Activated T-cell treated with anti-CD3 and anti-CD28 coated beads, Interleukin-2, amount 50 U/mL, for 4 hours (primary cell): ENCODE measurements at places on chromosomes 7 and 10. TPM values are rescaled to one million over a fixed set of nuclear protein-coding genes. Genes with fewer than 3 reads are reported as not detected.

DNA sequence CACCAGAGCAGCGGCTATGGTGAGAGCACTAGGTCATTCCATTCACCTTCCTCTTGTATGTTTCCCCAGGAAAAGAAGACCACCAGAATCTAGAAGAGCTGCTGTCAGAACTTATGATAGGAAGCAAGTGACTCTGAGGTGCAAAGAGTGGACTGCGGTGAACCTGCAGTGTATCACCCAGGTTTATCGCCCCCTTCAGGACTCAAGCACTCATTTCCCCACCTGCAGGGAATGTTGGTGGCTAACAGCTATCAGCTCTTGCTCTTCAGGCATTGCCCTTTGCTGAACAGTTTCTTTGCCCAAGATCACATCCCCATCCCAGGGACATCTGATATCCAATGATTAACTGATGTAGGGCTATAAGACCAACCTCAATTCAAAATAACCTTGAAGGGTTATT is 66.3 kb upstream of the IL6 start:
- DNase-seq = no peak

DNA sequence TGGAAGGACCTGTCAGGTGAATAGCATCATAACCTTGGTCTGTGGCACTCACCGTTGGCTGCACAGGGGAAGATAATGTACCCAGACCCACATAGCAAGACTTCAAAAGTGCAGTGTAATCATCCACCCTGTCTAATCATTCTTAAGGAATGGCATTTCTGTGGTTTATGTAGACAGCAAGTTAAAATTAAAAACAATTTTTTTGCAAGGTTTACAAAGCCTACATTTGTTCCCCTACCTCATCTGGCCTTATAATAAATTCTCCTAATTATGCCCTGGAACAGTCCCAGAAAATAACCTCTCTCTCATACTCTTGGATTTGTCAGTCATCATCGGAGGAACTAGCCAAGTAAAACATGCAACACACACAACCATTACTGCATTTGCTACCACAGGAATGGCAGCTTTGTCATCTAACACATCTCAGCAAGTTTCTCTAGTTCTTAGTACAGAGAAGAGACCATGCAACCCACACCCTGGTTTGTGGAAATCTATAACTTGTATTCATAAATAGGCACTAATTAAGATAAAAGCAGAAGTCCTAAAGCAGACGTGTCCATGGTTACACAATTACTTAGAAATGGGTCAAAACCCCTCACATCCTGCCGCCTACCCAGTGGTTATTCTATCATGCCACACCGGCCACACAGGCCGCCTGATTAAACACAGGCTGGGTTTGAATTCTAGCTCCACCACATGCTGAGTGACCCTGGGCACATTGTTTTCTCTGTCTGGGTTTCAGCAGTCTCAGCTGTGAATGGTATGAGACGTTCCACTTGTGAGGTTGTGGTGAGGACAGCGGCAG is 19.1 kb downstream of the ABLIM1 start:
- no peak for DNase-seq

- no peak for DNase-seq
Measured at GRCh38 chr10:47440207-47440606, 43.7 kb downstream of the ANXA8 start.

DNA sequence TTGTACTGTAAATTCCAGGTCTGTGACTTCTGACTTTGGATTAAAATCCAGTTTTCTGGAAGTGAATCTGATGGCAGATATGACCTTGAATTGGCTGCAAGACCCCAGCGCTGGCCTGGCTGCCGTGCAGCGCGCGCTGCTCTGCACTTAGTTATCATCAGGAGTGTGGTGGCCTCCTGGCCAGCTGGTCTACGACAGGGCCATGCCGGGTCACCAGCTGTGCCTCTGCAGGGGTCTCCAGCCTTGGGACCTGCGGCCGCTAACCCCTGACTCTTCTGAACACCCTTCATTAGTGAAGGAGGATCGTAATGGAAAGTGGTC is 190.7 kb upstream of the SH2B2 start:
- DNase-seq = no peak

DNA sequence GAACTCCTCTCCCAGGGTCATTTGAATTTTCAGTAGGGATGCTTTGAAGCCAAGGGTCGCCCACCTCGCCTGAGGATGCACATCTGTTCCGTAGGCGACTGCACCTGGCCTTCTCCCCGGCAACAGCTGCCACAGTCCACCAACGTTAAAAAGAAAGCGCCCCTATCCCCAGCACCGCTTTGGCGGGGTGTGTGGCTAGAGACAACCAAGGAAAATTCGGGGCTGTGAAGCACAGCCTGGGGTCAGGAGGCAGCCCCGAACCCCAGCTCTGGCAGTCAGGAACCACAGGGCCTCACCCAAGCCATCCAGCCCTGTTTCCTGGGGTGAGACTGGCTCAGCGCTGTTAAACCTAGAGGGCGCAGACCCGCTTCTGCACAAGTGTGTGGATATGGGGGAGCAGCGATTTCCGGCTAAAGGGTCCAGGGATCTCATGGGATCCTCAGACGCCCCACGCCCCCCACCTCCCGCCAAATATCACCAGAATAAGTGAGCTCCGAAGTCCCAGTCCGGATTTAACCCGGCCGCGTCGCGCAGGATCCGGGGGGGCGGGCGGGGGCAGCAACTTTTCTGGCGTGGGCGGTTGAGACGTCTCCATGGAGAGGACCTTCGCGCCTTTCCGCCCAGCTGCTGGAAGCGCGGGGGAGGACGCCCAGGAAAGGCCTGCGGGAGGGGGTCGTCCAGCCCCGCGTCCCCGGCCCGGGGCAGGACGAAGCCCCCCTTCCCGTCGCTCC is 822 bp downstream of the ZC3HAV1L start:
- peak; percentile 35 for DNase-seq

The DEPP1 gene
- total RNA-seq = 0.22 TPM

GRCh38 chr10:23525406-23525805 is 86.5 kb downstream of the OTUD1 start:
- no peak for DNase-seq

- DNase-seq = no peak
Measured at GRCh38 chr10:5719546-5719945, 34.9 kb downstream of the TASOR2 start.

DNA sequence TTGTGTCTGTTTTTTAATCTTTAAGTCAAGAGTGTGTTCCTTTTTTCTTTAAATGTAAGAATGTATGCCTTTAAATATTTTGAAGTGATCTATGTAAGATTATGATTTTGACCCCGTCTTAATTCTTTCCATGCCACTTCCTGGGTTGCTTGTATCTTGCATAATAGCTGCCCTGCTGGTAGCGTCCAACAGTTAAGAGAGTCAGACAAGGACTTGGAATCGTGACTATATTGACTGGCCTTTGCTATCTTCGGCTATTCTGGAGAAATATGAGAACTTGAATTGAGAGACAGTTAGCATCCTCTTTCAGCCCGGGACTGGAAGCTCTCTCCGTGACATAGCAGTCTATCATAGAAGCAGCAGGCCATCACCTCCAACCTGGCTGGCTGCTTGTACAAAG is 13.0 kb downstream of the NRP1 start:
- DNase-seq = no peak

DNA sequence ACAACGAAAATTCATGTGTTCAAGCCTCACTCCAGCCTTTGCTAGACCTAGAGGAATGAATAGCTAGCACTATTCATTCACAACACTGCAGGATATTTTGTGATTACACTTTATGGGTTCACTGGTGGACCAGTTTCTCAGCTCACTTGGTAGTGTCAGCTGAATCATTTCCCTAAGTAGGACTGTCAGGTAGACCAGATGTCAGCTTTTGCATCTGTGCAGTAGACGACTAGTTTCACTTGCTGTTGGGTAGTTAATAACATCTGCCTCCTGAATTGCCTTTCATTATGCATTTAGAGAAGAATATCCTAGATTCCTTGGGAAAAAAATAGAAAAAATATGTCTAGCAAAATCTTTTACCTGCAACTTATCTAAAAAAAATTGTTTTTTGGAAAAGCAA is 296.4 kb downstream of the ADARB2 start:
- no peak for DNase-seq

- no peak for DNase-seq
Measured at GRCh38 chr7:44185729-44186128, 3.5 kb downstream of the GCK start.

GRCh38 chr10:74923556-74923955 is 97.2 kb downstream of the KAT6B start:
- DNase-seq = no peak

- no peak for DNase-seq
Measured at GRCh38 chr7:96887426-96887825, 117.9 kb upstream of the DLX6 start.

- DNase-seq = no peak
Measured at GRCh38 chr7:135966341-135967043, 10.7 kb downstream of the MTPN start.

The ZP3 gene
- 2.9 TPM for total RNA-seq

- no peak for DNase-seq
Measured at GRCh38 chr7:69256634-69257081, 341.6 kb upstream of the AUTS2 start.

The IDE gene
- total RNA-seq = 45.7 TPM

The PHKG1 gene
- 1.4 TPM for total RNA-seq

The PAPOLB gene
- not detected for total RNA-seq

DNA sequence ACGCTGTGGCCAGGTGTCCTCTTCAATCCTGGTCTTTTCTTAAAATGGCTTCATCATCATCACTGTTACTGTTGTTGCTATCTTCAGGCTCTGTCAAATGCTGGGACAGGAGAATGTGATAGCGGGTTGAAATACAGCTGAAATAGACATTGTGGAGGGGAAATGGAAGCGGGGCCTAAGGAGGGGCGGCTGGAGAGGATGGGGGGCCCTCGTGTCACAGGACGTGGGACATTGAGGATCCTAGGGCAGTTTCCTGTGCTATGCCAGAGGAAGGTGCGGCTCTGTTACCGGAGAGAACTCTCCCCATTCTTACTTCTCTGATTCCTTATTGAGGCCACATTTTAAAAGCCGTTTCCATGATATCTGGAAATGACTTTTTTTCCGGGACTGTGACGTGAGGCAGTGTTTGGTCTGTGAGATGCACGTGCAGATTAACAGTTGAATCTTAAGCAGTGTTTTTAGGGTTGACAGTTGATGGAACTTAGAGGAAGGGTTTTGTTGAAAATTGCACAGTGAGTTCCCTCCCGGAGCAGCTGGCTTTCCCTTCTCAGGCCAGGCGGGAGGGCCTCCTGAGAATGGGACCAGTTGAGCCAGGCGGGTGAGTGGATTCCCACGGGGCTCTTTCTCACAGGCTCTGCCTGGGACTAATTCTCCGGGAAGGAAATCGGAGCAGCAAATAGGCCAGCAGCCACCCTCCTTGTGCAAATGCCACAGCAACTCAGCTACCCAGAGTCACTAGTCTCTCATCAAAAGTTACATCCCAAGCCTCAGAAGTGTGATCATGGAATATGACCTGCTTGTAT is 125.2 kb downstream of the TACC2 start:
- DNase-seq = no peak

The PIK3CG gene
- total RNA-seq = 19.7 TPM

DNA sequence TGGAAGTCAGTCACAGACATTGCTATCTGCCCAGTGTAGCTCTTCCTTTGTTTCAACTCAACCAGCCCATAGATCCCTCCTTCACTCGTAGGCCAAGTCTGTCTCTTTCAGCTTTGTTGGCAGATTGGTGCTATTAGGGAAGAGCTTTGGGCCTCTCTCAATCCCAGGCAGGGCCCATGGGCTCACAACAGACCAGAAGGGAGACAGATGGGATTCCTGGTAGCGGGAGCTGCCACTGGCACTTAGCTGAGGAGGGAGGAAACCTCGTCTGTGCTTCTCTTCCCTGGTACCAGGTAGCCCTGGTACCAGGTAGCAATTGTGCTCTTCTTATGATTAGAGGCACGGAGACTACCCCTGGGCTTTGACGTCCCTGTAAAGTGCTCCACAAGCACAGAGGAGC is 592.0 kb downstream of the TYW1 start:
- DNase-seq = no peak

The TRIM73 gene
- 4.7 TPM for total RNA-seq

- no peak for DNase-seq
Measured at GRCh38 chr10:121654021-121654545, 55.8 kb upstream of the FGFR2 start.

DNA sequence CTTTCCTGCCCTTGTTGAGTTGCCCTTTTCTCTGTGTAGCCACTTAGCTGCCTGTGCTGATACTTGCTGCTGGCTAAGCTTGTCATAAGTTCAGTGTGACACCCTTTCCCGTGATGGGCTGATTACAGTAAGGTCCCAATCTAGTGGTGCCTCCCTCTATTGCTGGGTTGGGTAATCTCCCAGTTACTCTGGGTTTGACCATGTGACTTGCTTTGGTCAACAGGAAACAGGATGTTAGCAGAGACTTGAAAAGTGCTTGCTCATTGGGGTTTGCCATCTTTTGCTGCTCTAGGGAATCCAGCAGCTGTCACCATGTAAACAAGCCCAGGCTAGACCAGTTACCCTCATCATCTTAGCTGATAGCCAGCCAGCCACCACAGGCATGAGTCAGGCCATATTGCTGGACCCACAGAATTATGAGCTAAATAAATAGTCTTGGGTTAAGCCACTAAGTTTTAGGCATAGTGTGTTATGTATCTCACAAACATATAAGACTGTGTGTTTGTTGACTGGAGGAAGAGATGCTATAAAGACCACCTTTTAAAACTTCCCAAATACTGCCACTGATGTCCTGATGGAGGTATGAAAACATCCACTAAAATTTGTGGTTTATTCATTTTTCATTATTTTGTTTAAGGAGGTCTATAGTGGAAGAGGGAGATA is 4.0 kb upstream of the LEP start:
- no peak for DNase-seq

The CPA2 gene
- total RNA-seq = 0.55 TPM

The SPDYE1 gene
- not detected for total RNA-seq

DNA sequence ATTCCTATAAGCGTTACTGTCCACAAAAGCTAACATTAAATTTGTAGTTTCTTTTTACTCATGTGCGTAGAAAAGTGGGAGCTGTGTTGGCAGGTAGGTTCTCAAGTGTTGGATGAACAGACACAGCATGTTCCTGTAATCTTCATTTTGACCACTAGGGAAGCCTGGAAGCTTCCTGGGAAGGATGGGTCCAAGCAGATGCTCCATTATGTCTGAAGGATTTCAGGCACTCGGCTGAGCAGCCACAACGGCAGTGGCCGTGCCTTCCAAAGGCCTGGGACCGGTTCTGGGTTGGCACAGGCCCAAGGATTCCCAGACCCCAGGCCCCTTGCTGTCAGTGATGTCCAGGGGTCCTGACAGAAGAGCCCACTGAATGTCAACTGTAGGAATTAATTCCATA is 386.3 kb downstream of the TNS3 start:
- DNase-seq = no peak

DNA sequence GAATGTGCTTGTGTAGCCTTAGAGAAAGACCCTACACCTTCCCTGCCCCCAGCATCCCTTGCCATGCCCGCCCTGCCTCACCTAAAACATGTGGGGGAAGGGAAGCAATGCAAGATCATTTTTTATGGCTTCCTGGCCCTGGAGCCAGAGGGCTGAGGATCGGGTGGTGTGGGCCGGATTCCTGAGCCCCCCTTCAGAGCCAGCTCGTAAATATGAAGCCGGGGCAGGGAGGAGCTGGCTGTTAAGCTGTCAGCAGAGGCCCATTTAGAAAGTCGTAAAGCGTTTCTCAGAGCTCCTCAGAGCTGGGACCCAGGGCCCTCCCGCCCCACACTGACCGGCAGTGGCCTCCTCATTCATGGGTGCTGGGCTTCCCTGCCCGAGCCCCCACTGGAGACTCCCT is 23.9 kb downstream of the UNC5B start:
- DNase-seq = no peak

The NUTM2E gene
- total RNA-seq = 0.13 TPM
